SK-N-SH treated with all-trans-retinoic acid at 6 μM for 48 hours (cell line): ENCODE measurements at places on chromosomes 7 and 10.
A peak's percentile ranks its signal among the peaks of the same experiment; 100 is the strongest.

DNA sequence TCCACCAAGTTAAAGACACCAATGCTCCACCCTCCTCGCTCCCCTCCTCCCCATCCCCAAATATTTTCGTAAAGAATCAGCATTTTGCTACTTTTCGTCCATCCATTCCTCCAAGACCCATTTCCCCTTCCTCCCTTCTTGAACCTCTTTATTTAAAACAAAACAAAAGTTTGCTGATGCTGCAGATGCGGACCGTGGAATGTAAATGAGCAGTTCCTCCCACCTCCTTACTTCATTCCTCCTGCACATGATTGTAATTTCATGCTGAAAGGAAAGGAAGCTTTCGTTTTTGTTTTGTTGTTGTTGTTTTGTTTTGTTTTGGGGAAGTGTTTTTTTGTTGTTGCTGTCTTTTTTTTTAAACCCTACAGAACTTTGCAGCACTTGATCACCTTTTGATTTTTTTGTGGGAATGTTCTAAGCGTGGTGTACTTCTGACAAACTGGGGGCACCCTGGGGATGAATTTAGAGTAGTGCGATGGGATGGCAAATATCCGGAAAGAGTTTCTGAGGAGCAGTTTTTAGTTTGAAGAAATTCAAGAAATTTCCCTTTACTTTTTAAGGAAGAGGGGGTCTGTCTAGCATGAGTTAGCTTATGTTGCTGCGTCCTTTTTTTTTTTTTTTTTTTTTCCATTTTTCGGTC is 177.3 kb downstream of the TCF7L2 start:
- no peak for ATAC-seq

DNA sequence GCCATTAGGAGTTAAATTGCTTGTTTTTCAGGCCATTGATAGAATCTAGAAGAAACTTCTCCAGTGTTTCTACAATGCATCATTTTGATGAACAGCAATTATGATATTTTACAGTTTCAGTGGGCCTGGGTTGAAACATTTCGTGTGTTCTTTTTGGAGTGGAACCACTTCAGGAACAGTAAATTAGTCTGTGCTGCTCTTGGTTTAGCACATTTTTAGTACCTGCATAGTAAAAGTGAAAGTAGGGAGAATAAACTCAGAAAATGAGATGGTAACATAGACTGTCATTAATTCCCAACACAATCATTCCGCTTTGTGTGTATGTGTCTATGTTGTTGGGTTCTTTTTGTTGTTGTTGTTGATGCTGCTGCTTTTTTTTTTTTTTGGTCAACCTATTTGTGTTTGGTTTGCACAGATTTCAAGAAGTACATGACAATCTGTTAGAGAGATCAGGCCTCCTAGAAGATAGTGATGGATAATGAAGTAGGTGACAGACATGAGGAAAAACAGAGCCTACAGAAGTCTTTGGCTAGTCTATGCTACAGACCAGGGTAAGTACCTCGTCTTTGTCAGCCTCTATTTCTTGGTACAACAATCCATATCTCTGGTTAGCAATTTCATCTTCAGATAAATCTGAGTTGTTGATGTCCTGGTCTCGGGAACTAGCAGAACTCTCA is 154.0 kb upstream of the TARP start:
- no peak for ATAC-seq

GRCh38 chr7:85405016-85405902 is 218.4 kb upstream of the SEMA3D start:
- ATAC-seq = no peak

DNA sequence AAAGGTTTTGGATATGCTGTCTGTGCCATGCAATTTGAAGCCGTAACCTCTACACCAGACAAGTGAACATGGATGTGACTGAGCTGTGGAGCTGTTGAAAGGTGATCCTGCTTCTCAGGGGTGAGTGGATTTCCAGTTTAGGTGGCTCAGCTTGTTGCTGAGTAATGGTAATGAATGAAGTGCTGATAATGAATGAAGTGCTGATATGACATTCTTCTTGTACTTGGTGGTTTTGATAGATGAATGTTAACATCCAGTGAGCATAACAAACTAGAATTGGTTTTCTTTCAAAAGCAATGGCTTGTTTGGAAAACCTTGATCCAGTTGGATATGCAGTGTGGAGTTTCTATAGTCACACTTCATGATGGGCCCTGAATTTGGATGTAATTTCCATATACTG is 89.7 kb upstream of the FZD8 start:
- no peak for ATAC-seq

DNA sequence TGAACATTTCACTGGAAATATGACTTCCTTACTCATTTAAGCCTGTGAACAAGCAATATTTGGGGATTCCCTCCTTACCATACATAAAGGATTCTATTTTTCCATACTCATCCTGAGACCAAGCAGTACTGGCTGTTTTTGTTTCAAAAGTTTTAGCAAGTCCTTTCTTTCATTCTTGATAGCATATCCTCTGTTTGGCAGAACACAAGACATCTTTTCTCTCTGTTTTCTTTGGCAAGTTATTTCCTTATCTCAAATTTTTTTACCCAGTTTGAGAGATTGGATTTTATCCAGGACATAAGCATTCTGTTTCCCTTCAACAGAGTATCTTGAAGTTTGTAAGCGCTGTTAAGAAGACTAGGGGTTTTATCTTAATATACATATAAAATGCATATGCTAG is 3.0 kb upstream of the WASL start:
- no peak for ATAC-seq

DNA sequence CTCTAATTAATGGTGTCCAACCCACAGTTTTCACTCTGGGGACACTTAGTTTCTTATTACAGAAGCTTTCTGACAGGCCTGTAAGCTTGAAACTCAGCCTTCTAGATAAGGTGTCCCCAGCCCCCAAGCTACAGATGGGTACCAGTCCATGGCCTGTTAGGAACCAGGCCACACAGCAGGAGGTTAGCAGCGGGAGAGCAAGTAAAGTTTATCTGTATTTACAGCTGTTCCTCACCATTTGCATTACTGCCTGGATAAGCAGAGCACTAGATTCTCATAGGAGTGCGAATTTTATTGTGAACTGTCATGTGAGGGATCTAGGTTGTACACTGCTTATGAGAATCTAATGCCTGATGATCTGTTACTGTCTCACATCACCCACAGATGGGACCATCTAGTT is 93.7 kb downstream of the TMEM26 start:
- ATAC-seq = no peak

- no peak for ATAC-seq
Measured at GRCh38 chr10:106957823-106958588, 206.5 kb downstream of the SORCS1 start.

DNA sequence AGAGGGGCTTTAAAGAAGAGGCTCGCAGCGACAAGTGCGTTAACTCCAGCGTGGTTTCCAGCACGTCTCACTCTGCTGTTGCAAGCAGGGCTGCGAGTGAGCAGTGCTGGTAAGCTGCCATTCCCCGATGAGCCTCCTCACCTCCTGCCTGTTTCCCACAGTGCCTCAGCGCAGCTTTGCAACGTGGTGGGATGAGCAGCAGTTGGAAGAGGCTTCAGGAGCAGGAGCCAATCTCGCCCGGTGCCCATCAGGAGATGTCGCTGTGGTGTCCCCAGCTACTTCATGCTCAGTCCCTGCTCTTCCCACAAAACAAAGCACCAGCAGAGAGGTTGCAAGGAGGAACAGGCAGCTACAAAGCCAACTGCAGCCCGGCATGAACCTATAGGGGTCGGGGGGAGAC is 2.4 kb upstream of the ADARB2 start:
- no peak for ATAC-seq

DNA sequence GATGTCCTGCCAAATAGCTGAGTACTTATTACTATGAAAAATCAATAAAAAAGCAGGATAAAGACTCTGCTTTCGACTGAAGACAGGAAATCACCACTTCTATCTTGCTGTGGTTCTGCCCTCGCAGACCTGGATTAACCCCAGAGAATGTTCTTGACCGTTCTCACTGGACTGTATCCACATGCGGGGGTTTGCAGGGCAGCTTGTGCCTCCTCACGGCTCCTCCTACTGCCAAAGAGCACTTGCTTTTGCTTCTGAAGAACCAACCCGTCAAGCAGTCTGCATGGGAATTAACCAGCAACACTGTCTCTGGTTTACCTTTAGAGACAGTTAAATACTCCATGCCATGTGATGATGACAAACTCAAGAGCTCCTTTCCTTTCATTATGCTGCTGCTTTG is 184.0 kb downstream of the GFRA1 start:
- ATAC-seq = no peak

GRCh38 chr7:1220977-1221745 is 11.5 kb upstream of the UNCX start:
- ATAC-seq = no peak

- ATAC-seq = peak; percentile 81
Measured at GRCh38 chr7:90383861-90384260, 19.4 kb upstream of the CLDN12 start.

- ATAC-seq = no peak
Measured at GRCh38 chr7:918118-918425, 36.4 kb downstream of the ADAP1 start.

DNA sequence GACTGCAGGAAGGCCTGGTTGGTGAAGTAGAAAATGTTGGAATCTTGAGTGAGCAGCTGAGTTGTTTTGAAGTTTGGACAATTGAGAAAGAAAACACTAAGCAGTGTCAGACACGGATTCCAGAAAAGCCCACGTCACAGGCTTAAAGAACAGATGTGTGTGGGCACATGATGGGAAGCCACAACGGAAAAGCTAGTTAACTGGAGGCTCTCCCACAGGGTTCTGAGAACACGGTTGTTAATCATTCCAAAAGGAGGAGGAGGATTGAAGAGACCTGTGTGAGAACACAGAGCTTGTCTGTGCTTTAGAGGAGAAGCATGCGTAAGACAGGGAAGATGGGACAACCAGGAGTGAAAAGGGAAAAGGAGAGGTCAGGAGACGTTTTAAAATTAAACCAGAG is 42.6 kb downstream of the SHH start:
- ATAC-seq = no peak

DNA sequence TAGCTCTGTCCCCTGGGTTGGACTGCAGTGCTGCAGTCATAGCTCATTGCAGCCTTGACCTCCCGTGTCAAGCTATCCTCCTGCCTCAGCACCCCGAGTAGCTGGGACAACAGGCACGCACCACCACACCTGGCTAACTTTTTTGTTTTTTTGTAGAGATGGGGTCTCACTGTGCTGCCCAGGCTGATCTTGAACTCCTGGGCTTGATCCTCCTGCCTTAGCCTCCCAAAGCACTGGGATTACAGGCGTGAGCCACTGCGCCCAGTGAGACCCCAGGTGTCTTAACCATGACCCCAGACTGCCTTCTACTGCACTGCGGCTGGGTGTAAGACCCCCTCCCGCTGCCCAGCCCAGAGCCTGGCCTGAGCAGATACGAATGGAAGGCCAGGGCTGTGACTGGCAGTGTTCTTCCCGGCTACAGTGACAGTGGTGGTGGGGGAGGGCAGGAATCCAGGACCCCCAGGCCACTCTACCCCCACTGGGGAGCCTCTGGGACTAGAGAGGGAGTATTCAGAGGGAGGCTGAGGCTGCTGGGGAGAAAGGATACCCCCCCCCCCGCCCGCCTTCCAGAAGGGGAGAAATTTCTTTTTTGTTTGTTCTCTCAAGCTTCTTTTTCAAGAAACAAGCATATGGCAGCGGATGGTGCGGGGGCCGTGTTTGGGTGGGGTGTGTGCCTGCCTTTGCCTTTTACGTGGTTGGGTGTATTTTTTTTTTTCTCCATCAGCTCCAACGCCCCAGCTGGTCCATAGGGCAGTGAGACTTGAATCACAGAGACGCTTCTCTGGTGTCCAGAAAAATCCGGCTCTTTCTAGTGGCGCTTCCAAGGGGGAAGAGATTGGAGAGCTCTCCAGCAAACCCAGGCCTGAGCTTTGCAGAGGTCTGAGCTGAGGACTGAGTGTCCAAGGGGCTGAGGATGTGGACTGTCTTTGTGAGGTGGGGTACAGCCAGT is 36.6 kb downstream of the GTF2IRD1 start:
- no peak; the same call in 2 of the 3 replicates for ATAC-seq

DNA sequence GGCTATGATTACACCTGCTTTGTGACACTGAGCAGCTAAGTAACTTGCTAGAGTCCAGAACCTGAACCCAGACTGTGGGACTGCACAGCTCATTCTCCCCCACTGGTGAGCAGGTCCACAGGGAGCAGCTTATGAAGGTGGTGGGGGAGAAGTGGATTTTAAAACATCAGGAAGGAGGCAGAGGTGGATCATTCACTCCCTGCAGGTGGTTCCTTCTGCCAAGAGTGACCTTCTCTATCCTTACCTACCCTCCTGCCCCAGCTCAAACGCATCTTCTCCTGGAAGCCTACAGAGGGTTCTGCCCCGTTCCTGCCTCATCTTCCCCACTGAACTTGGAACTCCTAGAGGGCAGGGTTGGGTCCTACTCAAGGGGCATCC is 539 bp upstream of the FAM241B start:
- peak; percentile 9; the same call in 1 of the 3 replicates for ATAC-seq

DNA sequence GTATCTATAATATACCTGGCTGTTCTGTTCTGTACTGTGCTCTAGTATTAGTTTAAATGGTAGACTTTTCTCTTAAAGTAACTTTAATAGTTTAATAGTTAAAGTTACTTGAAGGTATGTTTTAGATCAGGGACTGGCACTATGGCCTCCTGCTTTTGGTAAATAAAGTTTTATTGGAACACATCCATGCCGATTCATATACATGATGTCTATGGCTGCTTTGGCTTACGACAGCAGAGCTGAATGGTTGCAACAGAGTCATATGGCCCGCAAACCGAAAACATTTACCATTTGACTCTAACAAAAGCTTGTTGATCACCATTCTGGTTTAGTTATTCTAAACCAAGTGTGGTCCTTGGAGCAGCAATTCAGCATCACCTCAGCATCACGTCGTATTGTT is 6.7 kb downstream of the LUC7L2 start:
- no peak for ATAC-seq

GRCh38 chr7:91519241-91520158 is 255.3 kb downstream of the FZD1 start:
- ATAC-seq = no peak

DNA sequence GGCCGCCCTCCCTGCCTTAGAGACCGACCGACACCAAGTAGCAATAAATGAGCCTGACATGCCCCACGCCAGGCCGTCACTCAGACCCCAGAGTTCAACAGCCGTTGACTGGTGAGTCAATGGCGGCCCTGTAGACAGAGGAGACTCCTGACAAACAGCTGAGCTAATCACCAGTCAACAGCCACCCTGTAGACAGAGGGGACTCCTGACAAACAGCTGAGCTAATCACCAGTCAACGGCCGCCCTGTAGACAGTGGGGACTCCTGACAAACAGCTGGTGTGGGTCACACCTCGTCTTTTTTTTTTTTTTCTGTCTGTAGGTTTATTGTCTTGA is 16.9 kb upstream of the KNDC1 start:
- ATAC-seq = no peak

GRCh38 chr10:9175200-9175599 is 1120.7 kb downstream of the GATA3 start:
- no peak for ATAC-seq

DNA sequence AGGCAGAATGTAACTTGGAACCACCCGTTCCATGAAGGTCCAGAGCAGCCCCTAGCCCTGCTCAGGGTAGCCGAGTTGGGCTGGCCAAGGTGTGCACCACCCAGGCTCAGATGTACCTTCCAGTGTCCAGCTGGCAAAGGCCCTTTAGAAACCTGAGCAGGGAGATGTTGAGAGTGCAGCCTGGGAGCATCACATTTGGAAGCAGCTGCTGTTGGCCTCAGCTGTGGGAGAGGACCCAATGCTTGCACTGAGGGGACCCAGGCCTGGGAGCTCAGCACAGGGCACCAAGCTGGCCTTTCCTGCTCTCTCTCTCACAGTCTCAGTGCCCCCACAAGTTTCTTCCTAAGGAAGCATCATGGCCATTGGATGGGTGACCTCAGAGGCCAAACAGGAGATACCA is 33.5 kb downstream of the ANXA8 start:
- ATAC-seq = no peak

- ATAC-seq = no peak
Measured at GRCh38 chr10:103882285-103883007, 27.1 kb upstream of the SH3PXD2A start.

GRCh38 chr7:137017221-137017620 is 148.8 kb downstream of the CHRM2 start:
- ATAC-seq = no peak
